ENCODE measurements at places on chromosomes 3 and 15. TPM values are rescaled to one million over a fixed set of nuclear protein-coding genes. Genes with fewer than 3 reads are reported as not detected.

GRCh38 chr15:61558172-61559136 is 329.4 kb upstream of the RORA start:
- no peak for DNase-seq

DNA sequence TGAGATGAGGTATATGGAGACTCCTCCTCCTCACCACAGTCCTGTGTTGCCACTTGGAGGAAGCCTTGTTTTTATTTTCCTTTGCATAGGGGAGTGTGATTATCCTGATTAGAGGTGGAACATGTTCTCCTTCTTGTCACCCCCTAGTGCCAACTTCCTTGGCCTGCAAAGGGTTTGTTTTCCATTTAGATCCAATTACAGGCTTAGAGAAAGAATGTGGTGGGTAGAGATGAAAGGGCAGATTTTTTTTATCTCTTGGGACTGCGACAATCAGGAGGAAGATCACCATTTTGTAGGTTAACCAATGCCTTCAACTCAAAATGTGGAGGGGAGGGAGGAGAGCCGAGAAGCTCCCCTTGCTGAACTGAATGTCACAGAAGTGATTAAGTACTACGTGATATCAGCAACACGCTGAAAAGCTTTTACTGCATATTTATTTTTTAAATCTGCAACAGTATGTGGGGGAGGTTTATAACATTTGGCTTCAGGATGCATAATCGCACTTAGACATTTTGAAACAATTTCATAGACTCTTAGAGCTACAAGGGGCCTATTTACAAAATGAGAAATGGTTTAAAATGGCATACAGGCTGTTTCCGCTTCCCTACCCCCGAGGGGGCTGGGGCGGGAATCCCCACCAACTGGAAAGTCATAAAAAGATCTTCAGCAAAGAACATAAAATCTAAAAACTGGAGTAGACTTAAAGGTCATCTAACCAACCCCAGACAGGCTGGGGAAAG is 2.4 kb downstream of the LMCD1 start:
- no peak for DNase-seq

- DNase-seq: no peak
Observed at GRCh38 chr3:167487556-167487955, 13.7 kb upstream of the SERPINI2 start.

DNA sequence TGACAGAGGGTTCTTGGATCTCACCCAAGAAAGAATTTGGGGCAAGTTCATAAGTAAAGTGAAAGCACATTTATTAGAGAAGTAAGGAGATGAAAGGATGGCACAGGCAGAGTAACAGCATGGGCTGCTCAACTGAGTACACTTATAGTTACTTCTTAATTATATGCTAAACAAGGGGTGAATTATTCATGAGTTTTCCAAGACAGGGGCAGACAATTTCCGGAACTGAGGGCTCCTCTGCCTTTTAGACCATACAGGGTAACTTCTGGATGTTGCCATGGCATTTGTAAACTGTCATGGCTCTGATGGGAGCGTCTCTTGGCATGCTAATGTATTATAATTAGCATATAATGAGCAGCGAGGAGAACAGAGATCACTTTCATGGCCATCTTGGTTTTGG is 221.2 kb upstream of the STT3B start:
- DNase-seq: no peak

GRCh38 chr15:63070681-63071129 is 28.2 kb downstream of the TPM1 start:
- DNase-seq: no peak

DNA sequence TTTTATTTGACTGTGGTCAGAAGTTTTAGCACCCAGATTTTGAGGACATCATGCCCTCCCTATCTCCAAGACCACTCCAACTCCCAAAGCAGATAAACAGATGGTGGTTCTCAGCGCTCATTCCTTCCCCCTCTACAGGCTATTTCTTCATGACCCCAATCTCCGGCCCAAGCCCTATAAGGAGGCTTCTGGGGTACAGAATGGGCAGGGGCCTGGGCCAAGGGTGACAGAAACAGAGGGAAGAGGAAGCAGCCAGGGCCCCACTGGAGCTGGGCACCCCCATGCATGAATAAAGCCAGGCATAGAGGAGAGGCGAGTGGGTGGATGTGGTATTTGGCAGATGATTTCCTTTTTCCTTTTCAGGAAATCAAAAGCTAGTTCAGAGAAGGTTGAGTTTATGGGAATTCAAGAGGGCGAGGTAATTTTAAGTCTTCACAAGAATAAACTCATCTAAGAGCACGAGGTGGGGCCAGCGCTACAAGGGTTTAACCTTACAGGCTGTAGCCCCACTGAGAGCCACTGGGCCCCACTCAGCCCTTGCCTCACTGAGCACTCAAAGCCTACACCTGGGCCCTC is 104.8 kb upstream of the HERC1 start:
- DNase-seq: no peak

GRCh38 chr15:78131295-78132061 is at the start of gene CIB2:
Gene CIB2 (minus strand): TSS chr15:78131445. CDS start chr15:78131215, 230 bp downstream.
- no peak for DNase-seq

- DNase-seq: no peak
Observed at GRCh38 chr3:79843180-79843579, 75.4 kb upstream of the ROBO1 start.

DNA sequence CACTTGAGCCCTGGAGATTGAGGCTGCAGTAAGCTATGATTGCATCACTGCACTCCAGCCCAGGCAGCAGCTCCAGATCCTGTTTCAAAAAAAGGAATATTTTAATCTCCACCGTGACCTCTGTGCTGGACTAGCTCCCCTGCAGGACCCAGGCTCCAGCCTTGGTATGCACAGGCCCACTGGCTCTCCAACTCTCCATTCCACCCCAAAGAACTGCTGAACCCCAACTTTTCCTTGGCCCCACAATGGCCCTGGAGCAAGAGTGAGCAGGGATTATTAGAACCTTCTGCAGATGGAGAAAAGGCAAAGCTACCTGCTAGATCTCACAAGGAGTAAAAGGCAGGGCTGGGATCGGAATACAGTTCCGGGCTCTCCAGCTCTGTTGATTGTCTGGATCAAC is 32.8 kb upstream of the SFMBT1 start:
- no peak for DNase-seq

- DNase-seq: no peak
Observed at GRCh38 chr3:183094711-183095110, 4.6 kb downstream of the MCCC1 start.

DNA sequence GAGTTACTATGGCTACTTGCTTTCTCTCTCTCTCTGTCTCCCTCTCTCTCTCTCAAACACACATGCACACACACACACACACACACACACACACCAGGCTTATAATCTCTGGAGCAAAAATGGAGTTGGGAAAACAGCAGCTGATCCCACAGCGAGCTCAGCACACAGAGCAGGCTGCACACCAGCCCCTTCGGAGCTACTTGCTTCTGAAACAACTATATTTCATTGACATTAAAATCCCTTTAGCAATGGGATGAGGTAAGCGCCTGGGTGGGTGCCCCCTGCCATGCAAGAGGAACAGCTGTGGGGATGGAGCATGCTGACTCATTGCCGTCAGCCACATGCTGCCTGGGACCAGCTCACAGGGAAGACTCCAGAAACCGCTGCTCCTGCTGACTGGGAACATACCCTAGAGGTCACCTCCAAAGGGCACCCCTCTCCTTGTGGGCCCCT is 45.7 kb downstream of the B3GNT5 start:
- DNase-seq: no peak

DNA sequence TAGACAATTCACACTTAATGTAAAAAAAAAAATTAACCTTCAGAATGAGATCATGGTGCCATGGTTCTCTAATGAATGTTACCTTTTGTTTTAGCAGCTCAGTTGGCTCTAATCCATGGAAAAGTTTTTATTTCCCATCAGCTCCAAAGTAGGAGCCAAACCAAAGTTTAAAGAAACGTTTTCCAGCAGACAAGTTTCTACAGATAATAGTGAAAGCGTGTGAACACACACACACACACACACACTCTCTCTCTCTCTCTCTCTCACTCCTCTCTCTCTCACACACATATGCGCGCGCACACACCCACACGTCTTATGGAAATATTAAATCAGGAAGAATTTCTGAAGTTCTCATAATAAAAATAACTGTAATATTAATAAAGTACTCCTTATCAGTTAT is 46.9 kb downstream of the MBNL1 start:
- no peak for DNase-seq

DNA sequence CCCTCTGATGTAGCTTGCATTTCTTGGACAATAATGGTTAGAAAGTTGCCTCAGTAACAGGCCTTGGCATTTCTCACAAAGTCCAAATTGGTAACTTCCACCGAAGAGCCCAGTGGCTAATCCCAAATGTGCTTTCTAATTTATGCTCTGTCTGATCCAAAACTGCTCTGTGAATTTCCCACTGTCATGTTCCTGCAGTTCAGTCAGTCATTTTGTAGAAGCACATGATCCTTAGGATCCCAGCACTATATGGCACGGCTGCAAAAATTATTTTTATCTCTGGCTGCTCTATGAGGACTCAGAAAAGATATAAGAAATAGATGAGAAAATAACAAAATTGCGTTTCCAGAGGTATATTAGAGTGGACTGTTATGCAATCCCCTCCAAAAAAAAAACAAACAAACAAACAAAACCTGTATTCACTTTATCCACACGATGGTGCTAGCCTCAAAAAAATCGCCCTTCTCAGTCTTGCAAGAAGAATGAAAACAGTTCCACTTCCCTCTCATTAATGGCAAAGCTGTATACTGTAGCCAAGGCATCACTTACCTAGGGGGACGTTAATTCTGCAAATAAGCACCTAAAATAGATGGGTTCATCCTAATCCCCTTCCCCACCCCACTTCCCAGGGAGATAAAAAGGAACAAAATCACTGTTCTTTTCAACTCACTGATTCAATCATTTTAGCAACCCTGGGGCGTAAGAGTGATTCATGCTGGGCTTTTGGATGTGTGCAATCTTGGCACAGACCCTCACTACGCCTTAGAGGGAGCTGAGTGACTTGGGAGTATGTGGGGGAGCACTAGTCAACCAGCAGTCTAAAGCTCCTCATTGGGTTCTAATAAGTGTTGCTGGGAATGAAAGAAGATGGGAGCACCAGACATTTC is 61.3 kb downstream of the TMCO5A start:
- DNase-seq: peak; percentile 57

DNA sequence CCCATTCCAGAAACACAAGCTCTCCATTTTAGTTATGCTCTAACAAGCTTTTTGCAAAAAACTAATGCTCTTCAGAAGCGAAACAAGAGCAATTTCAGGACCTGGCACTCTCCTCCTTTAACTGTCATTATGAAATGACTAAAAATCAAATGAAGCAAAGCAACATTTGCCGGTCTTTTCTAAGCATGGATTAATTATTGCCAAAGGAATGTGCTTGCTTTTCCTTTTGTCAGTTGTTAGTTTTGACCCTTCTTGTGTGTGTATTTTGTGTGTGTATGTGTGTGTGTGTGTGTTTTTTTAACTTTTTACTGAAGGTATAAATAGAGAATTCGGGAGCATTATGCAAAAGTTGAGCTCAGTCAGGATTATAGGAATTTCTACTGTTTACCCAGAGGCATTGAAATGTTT is 509.1 kb downstream of the TUSC7 start:
- DNase-seq: no peak

- no peak for DNase-seq
Observed at GRCh38 chr3:17039594-17039993, 154.8 kb downstream of the PLCL2 start.

The NME9 gene
- polyA plus RNA-seq: 2.2 TPM

The ACOX2 gene
- 34.9 TPM for polyA plus RNA-seq

The FAM107A gene
- 3.7 TPM for polyA plus RNA-seq

The ZPLD1 gene
- 0.67 TPM for polyA plus RNA-seq
